Activated CD8-positive, alpha-beta memory T cell treated with anti-CD3 and anti-CD28 coated beads for 48 hours (primary cell): ENCODE measurements at places on chromosomes 3 and 15.

GRCh38 chr3:18422972-18423371 lies 2.2 kb downstream of the SATB1 start:
- no peak for DNase-seq

DNA sequence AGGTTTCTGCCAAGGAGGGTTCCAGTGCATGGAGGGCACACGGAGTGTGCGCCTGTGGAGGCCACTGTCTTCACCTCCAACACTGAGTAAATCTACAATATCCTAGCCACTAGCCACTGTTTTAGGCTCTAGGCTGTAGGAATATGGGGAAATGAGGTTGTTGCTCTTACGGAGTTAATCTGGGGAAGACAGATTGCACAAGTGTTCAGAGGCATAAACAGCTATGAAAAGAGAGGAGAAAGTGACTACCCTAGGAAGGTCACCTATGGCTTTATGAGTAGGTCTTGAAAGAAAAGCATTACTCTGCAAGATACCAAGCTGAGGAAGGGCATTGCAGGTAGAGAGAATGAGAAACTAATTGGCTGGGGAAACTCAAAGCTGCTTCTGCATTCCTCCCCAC lies 85.7 kb downstream of the CYP19A1 start:
- no peak for DNase-seq

GRCh38 chr3:72095521-72095920 lies 310.6 kb upstream of the PROK2 start:
- DNase-seq, result no peak

GRCh38 chr3:25663869-25664811 lies 567 bp downstream of the TOP2B start:
- DNase-seq, result peak; percentile 52

DNA sequence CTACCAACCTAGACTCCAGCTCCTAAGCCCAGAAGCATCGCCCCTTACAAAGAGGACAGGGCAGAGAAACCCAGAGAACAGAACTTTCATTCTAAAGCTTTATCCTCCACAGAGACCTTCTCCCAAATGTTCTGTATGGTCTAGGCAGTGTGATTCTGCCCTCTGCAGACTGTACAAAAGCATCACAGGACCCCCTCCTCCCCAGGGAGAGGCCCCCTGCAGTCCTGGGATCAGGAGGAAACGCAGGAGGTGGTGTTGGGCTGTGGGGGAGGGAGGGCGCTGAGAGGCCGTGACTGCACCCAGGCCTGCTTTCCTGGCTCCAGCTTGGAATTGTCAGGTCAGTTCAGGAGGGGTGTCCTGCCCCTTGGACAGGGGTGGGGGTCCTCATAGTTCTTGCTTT lies 101.3 kb downstream of the DGKG start:
- no peak for DNase-seq

DNA sequence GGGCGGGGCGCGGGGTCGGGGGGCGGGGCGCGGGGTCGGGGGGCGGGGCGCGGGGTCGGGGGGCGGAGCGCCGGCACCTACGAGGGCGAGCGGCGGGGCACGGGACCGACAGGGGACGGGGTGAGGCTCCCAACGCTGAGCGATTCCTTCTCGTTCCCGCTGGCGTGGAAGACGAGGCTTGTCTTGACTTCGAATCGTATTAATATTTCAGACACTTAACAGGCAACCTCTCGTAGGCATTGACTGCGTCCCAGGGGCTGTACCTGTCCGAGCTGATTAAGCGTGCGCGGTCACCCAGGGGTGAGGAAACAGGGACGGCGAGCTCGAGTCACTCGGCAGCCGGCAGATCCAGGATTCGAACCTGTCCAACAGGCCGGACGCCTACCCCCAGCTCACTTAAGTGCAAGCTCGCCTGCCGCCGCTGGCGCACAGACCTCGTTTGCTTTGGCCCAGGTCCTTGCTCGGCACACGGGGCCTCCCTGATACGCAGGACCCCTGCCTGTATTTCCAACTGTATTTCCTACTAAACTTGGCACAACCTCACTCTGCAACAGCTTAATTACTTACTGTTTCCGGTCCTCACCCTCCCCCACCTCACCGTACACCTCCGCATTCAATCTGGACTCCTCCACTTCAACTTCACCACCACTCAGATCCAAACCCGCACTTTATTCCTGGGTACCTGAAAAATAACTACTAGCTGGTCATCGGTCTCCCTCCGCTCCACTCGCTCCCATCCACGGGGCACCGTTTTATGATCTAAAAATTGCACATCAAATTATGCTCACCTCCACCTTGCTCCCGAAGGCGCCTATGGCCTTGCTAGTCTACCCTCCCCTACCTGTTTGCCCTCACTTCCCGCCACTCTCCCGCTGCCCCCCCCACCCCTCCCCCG lies 722 bp upstream of the ZXDC start:
- DNase-seq, result peak; percentile 44

DNA sequence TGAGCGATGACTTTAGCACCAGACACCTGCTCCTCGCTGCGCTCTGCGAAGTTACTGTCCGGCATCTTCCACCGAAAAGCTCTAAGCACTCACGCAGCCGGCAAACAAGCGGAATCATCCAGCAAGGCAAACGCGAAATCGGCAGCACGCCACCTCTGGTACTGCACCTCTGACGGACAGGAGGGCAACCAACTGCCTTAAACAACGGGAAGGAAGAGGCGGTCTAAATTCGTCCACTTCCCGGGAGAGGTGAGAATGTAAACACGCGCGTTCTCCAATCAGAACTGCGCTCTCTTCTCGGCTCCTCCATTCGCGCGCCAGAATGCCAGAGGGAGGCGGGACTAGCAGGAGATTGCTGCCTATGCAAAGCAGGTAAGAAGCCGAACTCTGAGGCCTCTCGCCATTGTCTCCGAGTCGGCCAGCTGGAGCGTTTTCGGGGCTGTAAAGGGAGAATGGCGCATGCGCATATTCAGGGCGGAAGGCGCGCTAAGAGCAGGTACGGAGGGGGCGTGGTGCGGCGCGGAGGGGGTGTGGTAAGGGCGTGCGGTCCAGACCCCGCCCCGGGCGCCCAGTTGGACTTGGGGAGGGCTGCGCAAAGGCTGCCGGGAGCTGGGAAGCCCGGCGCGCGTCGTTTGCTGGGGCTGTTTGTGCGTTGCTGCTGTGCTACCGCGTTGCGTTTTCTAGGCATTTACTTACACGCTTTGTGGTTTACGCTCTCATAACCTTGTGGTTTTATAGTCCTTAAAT lies at the start of the genes BTD and HACL1:
Gene BTD (plus strand): TSS at position 347 of the 747 bp plus-strand sequence. CDS start 33,695 bp downstream, outside the sequence.
Gene HACL1 (minus strand): TSS at position 171 of the 747 bp plus-strand sequence. CDS start 106 bp downstream, at position 65.
- peak; percentile 97 for DNase-seq

- no peak for DNase-seq
Measured at GRCh38 chr3:181718987-181719911, 7.5 kb downstream of the SOX2 start.

- no peak for DNase-seq
Measured at GRCh38 chr3:146536681-146537080, 7.7 kb downstream of the PLSCR1 start.

DNA sequence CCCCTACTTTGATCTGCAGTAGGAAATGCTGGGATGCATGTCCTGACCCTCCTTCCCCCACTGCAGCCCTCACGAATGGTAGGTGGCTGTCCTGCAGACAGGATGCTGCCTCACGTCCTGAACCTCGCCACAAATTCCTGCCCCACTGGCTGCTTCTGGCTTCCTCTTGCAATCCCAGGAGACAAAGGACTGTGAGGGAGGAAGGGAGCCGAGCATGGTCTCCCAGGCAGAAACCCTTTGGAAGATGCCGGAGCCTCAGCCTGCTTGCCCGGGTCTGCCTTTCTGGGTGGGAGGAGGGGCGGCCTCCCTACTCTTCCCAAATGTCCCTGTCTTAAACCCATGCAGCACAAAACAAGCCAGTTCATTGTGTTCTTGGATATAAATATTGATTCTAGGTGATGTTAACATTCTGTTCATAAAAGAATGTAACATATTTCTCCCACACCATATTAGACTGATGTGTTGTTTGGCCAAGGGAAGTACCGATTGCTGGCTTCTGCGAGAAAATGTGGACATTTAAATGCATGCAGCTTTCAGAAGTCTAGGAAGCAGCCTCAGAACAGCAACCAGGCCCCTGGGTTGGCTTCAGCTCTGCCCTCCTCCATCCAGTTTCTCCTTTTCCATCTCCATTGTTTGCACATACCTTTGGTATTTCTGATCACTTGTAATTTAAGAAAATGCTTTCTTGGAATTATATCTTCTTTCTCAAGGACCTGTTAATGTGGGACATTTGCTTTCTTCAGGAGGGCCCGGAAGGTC lies 75.3 kb downstream of the HMG20A start:
- no peak for DNase-seq

GRCh38 chr3:64995857-64996551 lies 308.2 kb upstream of the ADAMTS9 start:
- DNase-seq, result no peak

GRCh38 chr3:40588406-40588805 lies 63.6 kb downstream of the ZNF621 start:
- no peak for DNase-seq

GRCh38 chr15:84749111-84749991 lies 959 bp downstream of the ZNF592 start:
- no peak for DNase-seq

GRCh38 chr15:74873756-74874424 lies 725 bp upstream of the SCAMP2 start:
- DNase-seq, result no peak

DNA sequence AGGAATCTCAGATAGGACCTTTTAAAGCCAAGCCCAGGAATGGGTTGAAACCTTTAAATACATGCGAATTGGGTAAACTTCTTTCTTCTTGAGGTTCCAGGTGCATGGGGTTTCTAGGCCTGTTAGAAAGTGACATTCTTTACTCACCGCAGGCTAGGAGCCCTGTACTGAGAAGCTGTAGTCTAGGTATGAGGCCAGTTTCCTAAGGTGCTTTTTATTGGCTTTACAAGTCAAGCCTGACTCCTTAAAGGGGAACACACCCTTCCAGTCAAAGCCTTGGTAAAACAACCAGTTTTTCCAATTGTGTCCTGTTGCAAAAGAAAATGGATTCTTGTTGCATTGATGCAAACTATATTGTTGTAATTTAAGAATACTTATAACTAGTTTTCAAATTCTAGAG lies 76.1 kb upstream of the ATP11B start:
- DNase-seq, result no peak

DNA sequence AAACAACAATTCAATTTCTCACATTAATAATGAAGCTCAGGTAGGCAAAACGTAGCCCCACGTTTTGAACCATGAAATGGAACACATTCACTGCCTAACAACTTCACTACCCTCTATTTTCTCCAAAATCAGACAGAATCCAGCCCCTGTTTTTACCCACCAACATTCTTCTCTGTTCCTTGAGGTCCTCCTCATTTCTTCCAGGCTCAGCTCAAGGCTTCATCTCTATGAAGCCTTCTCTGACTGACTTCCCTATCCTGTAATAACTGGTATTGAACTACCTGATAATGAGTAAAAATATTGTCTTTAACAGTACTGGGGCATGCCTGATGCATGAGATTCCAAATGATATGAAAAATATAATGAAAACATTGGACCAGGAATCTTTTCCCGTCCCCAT lies 2.2 kb downstream of the TFRC start:
- no peak for DNase-seq

GRCh38 chr3:97970956-97971620 lies 1.1 kb downstream of the RIOX2 start:
- no peak for DNase-seq

GRCh38 chr3:186784820-186785494 lies 1.6 kb downstream of the EIF4A2 start:
- no peak for DNase-seq

GRCh38 chr3:158568784-158569183 lies 2.2 kb upstream of the MLF1 start:
- DNase-seq, result no peak

DNA sequence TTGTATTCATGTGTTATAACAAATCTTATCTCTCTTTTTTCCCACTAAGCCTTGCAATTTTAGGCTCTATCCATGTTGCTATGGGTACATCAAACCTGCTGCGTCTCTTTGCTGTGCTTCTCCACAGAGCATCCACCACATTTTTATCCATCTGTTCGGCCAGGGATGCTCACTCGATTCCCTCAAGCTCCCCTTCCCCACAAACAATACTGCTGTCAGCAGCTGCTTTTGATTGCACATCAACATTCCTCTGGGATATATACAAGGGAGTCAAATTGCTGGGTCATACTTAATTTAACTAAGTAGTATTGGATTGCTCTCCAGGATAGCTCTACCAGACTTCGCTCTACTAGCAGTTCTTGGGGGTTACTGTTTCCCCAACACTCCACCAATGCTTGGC lies 36.8 kb downstream of the TMEM108 start:
- no peak for DNase-seq

GRCh38 chr3:146265720-146266119 lies 14.8 kb upstream of the PLSCR4 start:
- DNase-seq, result no peak

DNA sequence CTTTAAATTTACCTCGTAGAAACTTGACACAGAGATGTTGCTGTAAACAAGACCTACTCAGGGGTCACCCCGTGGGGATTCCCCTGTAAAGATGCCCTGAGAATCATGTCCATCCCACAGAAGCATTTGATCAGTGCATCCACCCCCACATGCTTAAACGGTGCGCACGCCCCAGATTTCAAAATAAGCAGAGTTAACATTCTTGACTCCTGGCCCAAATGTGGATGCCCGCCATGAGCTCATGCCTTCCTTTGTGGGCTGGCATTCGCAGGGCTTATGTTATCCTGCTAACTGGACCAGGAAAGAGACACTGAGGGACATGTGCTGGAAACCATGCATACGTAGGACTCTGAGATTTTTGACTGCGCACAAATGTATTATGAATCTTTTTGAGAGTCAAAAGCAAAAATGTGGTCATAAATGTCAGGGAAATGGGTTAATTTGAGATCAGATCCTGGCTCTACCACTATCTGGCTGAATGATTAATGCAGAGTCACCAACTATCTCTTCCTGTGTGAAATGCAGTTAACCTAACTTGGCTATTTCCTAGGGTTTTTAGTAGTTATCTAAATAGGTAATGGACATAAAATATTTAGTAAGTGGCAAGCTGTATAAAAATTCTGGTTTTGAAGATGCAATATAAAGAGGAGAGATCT lies 9.1 kb upstream of the TP63 start:
- DNase-seq, result no peak

DNA sequence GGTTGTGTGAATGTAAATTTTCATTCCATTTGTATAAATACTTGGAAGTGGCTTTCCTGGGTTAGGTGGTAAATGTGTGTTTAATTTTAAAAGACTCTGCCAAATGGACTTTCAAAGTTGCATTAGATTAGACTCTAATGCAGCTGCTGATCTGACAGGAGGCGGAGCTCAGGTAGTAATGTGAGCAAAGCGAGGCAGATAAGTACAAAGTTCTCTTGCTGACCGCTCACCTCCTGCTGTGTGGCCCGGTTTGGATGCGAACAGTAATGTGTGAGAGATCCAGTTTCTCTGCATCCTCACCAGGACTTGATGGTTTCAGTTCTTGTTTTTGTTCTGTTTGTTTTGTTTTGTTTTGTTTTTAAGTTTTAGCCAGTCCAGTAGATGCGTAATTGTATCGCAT lies 34.9 kb upstream of the GABRA5 start:
- DNase-seq, result no peak

DNA sequence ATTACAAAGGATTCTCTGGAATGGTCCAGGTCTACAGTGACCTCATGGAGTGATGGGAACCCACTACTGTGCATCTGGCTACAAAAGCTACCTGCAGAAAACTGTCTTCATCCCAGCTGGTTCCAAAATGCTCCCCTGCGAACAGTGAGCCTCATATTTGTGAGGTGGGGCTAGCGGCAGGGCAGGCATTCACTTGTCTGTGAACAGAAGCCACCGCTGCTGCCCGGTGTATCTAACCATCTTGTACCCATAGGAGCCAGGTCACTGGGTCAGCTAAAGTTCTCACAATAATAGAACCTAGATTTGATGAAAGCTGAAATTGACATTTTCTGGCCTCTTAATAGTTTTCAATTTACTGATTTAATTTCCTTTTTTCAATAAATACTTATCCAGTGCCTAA lies 150.7 kb downstream of the KLF13 start:
- no peak for DNase-seq

GRCh38 chr3:25173606-25174005 lies 254.5 kb upstream of the RARB start:
- DNase-seq, result no peak
